ENCODE measurements at places on chromosomes 1 and 21.
A peak's percentile ranks its signal among the peaks of the same experiment; 100 is the strongest.

DNA sequence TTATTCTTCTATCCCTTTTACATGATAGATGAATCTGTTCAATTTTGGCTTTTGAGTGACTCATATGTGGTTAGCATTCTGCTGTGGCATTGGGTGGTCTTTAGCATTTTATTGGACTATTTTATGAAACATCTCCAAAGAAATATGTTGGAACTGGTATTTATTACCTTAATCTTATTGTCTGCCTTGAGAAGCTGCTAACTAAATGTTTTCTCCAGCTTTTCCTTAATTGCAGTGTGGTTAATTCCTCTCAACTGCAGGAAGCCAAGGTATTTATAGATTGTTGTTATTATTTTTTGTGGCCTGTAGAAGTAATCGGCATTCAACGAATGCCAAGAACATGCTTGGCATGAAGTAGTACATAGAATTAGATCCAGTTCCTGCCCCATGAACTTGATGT lies 64.1 kb downstream of the NOS1AP start:
- no peak for DNase-seq

- DNase-seq = no peak
Measured at GRCh38 chr1:168224991-168225390, 813 bp upstream of the SFT2D2 start.

DNA sequence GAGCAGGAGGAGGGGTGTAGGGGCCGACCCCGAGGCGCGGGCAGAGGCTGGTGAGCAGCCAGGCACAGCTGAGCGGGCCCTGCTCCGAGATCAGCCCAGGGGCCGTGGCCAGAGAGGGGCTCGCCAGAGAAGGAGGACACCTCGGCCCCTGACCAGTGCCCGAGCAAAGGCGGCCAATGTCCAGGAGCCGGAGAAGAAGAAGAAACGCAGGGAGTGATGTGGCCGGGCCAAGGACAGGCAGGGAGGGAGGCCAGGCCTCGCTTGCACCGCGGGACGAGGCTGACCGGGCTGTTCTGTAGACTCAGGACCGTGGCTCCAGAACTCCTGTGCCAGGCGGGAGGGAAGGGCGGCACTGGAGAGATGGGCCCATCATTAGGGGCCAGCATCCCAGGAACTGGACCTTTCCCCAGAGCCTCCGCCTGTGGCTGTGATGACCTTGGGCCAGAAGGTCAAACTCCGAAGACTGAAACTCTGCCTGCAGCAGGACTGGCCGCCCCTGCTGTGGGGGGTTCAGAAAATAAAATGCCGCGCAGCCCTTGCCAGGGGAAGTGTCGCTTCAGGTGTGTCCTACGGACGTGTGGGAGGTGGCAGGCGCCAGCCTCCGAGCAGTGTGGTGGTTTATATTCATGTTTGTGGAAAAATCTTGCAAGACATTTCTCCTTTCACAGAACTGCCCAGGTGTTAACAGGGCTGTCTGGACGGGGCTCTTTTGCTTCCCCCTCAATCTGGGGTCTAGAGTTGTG lies 14.4 kb downstream of the RRP1 start:
- no peak for DNase-seq

DNA sequence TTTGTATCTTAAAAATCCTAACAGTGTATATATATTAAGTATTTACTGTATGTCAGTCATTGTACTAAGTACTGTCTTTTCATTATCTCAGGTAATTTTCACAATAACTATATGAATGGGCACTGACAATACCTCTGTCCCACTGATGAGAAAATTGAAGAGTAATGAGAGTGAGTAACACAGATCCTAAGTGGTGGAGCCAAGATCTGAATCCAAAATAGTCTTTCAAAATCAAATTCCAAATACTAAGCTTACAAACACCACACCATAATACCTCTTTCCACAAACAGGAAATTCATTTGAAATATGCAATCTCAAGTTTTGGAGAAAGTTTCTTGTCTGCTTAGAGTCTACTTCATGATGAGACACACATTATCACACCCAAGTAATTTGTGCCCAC lies 105.9 kb upstream of the EDEM3 start:
- DNase-seq = no peak

GRCh38 chr1:243409284-243409683 lies 153.4 kb downstream of the SDCCAG8 start:
- DNase-seq = no peak

GRCh38 chr1:79122521-79122920 lies 116.0 kb upstream of the ADGRL4 start:
- DNase-seq = no peak

- no peak for DNase-seq
Measured at GRCh38 chr21:42266971-42267556, 48.1 kb downstream of the ABCG1 start.

GRCh38 chr1:161044908-161045735 lies 655 bp downstream of the USF1 start:
- peak; percentile 84 for DNase-seq

DNA sequence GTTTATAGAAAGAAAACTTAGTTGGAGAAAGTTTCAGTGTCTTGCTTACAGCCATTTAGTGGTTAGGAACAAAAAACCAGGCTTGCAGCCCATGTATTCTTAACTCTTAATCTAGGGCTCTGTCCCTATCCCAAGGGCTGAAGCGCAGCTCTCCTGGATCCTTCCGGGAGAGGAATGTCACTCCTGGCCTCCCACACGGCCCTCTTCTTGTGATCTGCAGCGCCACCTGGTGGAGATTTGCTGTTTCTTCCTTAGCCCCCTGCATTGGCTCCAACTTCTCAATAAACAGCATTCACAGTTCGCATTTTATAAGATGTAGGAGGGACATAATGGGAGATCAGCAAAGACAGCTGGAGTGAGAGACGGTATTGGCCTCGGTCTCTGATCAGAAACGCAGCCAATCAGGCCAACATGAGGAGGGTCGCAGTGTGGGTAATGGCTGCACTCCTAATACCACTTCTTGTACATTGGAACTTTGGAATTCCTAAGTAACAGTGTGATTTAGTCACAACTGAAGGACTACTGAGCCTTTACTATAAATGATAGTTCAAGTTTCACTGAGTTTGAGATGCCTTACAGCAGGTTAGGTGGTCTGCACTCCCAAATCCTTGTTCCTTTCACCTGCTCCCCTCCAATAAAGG lies 283.4 kb downstream of the ASTN1 start:
- peak; percentile 45 for DNase-seq

GRCh38 chr1:203463469-203464062 lies 12.0 kb upstream of the PRELP start:
- DNase-seq = no peak

- DNase-seq = no peak
Measured at GRCh38 chr1:38305666-38306065, 259.1 kb upstream of the POU3F1 start.

- no peak for DNase-seq
Measured at GRCh38 chr1:98059620-98060019, 138.8 kb upstream of the DPYD start.

GRCh38 chr1:96329121-96329520 lies 392.5 kb upstream of the PTBP2 start:
- DNase-seq = no peak

GRCh38 chr21:41819236-41819855 lies 52.5 kb upstream of the RIPK4 start:
- no peak for DNase-seq

- DNase-seq = peak; percentile 70
Measured at GRCh38 chr1:228416217-228416933, at the start of gene TRIM17. Gene TRIM17, minus strand, starts transcription at chr1:228416861. Its CDS starts 1,789 bp downstream, at chr1:228415072.

GRCh38 chr21:29671728-29672127 lies 268.1 kb downstream of the GRIK1 start:
- no peak for DNase-seq

DNA sequence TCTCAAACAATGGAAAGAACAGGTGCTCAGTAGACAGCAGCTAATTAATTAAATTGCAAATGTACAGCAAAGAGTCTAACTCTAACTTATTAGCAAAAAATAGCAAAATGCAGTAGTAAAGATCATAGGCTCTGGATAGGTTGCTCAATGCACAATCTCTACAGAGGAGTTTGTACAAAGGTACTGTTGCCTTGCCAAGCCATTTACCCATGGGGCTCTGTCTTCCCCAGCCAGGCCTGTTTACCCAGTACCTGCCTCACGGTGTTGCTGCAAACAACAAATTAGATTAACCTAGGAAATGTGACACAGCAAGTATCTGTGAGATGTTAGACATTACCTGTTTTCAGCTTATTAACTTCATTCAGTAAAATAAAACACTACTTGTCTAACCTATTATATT lies 222.0 kb downstream of the DENND1B start:
- peak; percentile 27 for DNase-seq

DNA sequence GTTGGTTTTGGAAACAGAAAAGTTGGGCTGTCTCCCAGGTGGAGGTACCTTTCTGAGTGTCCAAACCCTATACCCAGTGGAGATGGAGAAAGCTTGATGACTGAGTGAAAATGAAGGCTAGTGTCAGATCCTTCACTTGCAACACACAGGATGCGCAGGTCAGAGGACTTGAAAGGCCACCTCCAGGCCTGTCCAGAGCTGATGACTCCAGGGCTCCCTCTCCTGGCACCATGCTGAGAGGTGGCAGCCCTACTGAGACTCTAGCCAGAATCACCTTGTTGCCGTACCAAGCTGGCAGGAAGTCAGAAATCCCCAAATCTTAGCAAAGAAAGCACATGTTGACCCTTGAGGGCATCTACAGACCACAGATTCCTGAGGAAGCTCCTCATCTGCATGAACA lies 16.4 kb downstream of the KNCN start:
- DNase-seq = peak; percentile 51

GRCh38 chr1:39845569-39846566 lies 37.4 kb downstream of the TRIT1 start:
- DNase-seq = no peak

GRCh38 chr1:239126884-239127283 lies 259.5 kb upstream of the CHRM3 start:
- DNase-seq = no peak

DNA sequence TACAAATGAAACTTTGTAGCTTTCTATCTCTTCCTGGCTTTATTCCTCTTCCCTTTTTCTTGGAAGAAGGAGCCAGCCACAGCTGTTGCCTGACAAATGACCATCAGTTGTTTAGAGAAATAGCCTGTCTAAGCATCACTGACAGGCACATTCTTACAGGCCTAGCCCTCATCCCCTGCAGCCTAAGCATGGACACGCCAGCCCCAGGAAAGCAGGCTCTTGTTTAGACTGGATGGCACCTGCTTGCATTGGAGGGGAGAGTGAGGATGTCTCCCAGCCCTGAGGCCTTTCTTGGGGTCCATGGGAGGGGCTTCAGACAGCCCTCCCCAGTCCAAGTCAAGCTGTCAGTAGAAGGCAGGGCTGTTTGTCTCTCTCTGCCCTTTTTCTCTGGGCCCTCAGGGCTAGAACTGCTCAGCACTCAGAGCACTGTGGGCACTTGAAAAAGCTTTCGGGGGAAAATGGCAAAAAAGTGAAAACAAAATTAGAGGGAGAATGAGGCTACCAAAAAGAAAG lies 282.5 kb upstream of the PLXNA2 start:
- DNase-seq = no peak

GRCh38 chr1:59939393-59939792 lies 12.8 kb upstream of the CYP2J2 start:
- no peak for DNase-seq

DNA sequence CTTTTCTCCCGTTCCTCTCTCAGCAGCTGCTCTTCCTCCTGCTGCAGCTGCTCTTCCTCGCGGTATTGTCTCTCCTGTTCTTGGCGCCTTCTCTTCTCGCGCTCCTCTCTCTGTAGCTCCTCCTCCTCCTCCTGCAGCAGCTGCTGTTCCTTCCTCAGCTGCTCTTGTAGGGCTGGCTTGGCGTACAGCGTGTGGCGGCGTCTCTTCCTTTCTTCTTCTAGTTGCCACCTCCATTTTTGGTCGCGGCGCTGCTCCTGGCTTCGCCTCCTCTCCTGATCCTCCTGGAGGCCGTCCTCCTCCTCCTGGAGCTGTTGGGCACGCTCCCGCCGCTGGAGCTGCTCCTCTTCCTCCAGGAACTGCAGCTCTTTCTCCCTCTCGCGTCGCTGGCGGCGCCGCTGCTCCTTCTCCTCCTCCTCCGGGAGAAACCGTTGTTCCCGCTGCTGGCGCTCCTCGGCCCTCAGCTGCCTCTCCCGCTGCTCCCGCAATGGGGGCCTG lies 4.8 kb downstream of the TCHH start:
- peak; percentile 59 for DNase-seq

- no peak for DNase-seq
Measured at GRCh38 chr21:28066076-28066475, 926.6 kb downstream of the LTN1 start.

DNA sequence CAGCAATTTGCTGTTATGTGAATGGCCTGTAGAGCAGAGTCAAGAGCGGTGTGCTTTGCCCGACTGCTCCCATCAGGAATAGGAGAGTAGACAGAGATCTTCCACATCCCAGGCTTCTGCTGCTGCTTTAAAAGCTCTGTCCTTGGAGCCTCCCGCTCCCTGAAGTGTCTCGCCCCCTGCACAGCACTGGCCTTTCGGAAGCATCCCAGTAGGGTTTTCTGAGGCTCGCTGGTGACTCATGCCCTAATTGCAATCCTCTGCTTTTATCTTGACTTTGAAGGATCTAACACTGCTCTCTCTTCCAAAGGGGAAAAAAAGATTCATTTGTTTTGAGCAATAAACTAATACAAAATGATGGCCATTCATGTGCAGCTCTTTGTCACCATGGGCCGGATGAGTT lies 13.3 kb upstream of the CD101 start:
- DNase-seq = no peak

DNA sequence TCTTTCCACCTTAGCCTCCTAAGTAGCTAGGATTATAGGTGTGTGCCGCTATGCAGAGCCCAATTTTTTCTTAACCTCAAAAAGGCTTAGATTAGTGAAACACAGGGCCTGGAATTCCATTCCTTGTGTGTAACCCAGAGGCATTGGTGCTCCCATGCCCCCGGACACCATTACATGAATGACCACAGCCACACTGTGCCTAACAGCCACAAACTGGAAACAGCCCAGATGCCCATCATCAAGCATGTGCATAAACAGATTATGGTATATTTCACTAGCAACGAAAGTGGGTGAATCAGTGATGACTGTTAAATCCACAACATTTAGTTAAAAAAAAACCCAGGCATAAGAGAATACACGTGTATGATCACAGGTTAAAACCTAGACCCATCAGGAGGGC lies 24.4 kb downstream of the ADAM30 start:
- DNase-seq = no peak

- DNase-seq = no peak
Measured at GRCh38 chr1:247119600-247120407, 15.6 kb upstream of the ZNF669 start.

DNA sequence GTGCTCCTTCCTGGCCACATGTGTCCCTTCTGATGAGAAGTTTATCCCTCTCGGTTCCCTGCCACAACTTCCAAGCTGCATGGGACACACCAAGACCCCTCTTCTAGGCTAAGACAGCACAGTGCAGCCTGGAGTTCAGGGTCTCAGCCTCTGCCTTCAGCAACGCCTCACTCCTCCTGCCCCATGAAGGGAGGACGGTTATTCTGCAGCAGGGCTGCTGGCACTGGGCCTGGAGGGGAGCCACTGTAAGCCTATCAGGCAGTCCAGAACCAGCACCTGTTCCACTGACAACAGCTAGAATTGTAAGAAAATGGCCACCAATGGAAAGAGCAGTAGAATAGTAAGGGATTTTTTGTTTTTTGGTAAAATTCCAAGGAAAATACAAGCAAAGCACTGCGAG lies 72.3 kb downstream of the GALNT2 start:
- DNase-seq = no peak

All from T47D (cell line).